SJSA1 (cell line): ENCODE measurements at places on chromosomes 12 and 14.
A peak's percentile ranks its signal among the peaks of the same experiment; 100 is the strongest.

DNA sequence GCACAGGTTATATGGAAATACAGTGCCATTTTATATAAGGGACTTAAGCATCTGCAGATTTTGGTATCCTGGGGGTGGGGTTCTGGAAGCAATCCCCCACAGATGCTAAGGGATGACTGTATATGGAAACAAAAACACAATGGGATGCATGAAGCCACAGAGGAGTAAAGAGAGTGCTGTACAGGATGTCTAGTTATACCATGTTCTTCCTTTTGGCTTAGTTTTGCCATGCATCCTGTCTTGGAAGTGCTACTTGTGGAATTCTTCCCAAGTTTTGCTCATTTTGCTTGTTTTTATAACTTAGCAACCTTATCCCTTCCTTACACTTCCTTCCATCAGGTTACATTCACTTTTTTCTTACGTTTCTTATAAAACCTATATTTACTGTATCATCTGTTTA, 55.6 kb downstream of the TRMT5 start:
- no peak overlapping the region for H3K4me3 ChIP-seq
- DNase-seq = no peak
- no peak overlapping the region for H3K27ac ChIP-seq
- no peaks in the 10 kb centered on the region for H3K36me3 ChIP-seq

DNA sequence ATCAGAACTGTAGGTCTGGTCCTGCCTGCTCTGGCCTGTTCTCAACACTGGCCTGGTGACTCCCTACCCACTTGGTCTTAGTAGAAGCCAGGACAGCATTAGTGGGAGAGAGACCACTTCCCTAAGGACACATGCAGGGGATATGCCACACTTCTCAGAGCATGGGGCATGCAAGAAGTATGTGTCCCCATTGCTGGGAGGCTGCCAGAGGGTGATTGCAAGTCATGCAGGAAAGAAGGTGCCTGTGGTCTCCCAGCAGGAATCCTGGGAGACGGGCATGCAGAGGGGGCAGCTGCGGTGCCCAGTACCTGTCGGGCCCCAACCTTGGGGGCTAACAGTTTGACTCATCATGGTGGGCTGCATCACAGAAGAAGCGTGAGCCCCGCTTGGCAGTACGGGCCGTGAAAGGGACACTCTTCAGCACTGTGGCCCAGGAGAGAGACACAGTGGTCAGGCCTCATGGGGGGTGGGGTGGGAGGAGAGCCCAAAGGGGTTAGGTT, 23.0 kb downstream of the PRPF40B start:
- H3K4me3 ChIP-seq = no peak overlapping the region
- no peaks in the 10 kb centered on the region for H3K27me3 ChIP-seq
- no peak for DNase-seq
- peaks cover 22% of the 10 kb centered on the region for H3K4me1 ChIP-seq
- H3K36me3 ChIP-seq = peaks cover 74% of the 10 kb centered on the region

GRCh38 chr12:47145188-47145587, 65.4 kb upstream of the AMIGO2 start:
- no peak overlapping the region for H3K4me3 ChIP-seq
- H3K27ac ChIP-seq = no peak overlapping the region
- H3K4me1 ChIP-seq = no peaks in the 10 kb centered on the region
- no peaks in the 10 kb centered on the region for H3K36me3 ChIP-seq
- H3K27me3 ChIP-seq = no peaks in the 10 kb centered on the region
- no peak for DNase-seq

DNA sequence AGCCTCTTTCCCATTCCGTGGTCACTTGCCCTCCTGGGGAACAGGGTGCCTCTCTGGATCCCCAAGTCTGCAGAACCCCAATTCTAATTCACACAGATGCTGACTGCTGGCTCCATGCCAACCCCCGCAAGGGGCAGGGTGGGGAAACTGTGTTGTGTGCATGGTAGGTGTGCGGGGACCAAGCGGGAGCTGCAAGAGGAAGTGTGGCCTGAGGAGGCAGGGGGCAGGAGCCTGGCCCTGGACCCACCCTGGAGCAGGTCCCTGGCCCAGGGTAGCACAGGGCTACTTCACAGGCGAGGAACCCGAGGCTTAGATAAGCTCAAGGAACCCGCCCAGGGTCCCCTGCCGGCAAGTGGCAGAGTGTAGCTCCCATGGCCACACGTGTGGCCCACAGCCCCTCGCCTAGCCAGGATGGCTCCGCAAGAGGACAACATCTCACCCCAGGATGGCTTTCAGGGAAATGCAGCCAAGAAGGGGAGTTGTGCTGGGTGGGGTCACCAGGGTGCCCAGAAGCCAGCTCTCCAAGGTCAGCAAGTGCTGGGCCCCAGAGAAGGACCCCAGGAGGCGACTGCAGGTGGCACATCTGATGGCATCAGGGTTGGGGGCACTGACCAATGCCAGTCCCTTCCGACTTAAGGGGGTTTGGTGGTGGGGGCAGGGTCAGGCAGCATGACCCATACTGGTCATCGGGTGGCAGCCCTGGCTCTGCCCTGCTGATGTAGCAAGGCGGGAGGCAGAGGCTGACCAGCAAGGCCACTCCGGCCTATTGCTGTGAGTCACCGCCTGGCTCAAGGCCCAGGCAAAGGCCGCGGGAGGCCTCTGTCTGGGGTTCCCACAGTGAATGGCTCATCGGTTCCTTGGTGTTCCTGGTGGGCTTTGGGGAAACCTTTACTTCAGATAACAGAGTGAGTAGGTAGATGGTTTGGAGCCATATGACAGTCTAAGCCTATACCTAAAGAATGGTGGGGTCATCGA, 37.3 kb upstream of the EML1 start:
- DNase-seq = peak; percentile 93
- peaks cover 8% of the 10 kb centered on the region; the same call in 1 of the 2 replicates for H3K36me3 ChIP-seq
- H3K4me3 ChIP-seq = no peak overlapping the region
- peaks cover 86% of the 10 kb centered on the region for H3K4me1 ChIP-seq

DNA sequence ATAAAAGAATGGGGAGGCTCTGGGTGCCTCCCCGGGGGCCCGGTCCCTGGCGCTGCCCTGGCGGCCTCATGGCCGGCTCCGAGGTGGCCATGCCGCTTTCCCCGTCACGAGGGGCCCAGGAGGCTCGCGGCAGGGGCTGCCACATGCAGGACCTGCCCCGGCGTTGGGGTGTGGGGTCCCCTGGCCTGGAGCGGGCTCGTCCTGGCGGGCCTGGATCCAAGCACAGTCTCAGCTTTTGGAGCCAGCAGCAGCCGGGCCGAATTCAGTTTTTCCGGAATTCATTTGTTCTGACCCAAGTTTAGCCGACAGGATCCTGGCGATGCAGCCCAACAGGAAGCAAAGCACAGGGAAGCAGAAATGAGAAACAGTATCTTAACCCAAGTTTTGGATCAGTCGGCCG, 26.4 kb upstream of the AEBP2 start:
- H3K36me3 ChIP-seq = no peaks in the 10 kb centered on the region
- H3K27me3 ChIP-seq = no peaks in the 10 kb centered on the region
- DNase-seq = no peak
- H3K4me1 ChIP-seq = no peaks in the 10 kb centered on the region

DNA sequence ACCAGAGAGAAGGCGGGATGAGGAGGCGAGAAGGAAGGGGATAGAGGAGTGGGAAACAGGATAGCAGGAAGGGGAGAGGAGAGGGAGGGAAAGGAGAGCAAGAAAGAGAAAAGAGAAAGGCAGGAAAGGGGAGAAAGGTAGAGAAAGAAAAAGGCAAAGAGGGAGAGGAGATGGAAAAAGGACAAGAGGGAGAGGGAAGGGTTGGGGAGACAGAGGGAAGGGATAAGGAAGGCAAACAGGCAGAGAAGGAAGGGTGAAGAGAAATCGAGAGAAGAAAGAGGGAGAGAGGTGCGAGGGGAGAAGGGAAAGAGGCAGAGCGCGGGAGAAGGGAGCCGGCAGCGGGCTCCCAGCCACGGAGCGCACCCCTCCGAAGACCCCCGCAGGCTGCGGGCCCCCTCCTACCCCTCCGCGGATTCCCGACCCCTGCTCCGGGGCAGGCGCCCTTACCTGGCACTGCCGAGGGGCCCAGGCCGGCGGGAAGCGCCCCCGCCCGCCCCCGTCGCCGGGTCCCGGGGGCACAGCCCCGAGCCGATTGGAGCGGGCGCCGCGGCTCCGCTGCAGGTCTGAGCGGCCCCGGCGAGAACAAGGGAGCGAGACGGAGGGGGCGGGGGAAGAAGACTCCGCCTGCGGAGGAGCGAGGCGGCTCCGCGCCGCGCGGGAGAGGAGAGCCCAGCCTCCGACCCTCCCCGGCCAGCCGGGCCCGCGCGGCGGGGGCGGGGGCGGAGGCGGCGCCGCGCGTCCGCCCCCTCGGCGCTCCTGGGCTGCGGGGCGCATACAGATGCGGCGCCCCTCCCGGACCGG, at the start of gene CDH24:
Gene CDH24, minus strand, starts transcription at position 565 of the 801 bp plus-strand sequence. CDS start 1,787 bp downstream, outside the sequence.
- peak within 1 kb of the TSS; percentile 61 for H3K4me3 ChIP-seq
- H3K27ac ChIP-seq = peak within 1 kb of the TSS; percentile 26; the same call in 1 of the 2 replicates
- peak; percentile 65 for DNase-seq
- no peaks in the 10 kb centered on the region for H3K27me3 ChIP-seq

- H3K36me3 ChIP-seq = no peaks in the 10 kb centered on the region
- no peak overlapping the region for H3K4me3 ChIP-seq
- DNase-seq = no peak
- H3K4me1 ChIP-seq = no peaks in the 10 kb centered on the region
Observed at GRCh38 chr12:11951209-11951608, 119.5 kb upstream of the BCL2L14 start.

DNA sequence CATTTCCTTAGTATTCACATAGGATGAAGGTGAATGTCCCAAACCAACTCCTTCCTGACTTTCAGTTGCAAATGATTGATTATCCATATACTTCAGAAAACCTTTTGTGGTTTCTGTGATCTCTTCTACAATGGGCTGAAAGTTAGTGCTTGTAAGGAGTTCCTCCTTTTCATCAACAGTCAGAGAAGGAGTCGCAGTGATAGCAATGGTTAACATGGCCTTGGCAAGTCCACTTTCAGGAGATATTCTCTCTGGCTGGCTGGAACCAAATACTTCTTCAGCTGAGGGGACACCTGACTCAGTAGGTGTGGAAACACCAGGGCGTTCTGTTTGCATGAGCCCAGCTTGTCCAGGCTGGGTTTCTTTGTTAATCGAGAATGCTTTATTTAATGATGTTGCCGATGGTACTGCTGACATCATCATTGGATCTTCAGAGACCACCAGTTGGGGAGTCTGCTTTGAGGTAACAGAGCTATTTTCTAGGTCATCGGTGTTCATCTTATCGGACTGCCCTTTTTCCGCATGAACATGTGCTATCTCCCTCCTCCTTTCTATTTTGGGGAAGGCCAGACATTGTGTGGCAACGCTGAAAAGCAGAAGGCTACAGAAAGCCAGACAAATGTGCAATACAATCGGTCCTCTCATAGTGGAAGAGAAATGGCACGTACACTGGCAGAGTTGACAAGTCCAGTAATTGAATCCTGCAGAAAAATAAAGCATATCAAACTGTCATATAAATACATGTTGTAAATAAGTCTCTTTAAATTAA, 13.1 kb downstream of the ARMH4 start:
- no peaks in the 10 kb centered on the region for H3K36me3 ChIP-seq
- no peaks in the 10 kb centered on the region; the same call in 1 of the 2 replicates for H3K4me1 ChIP-seq
- no peak overlapping the region for H3K4me3 ChIP-seq
- no peaks in the 10 kb centered on the region; the same call in none of the 2 replicates for H3K27me3 ChIP-seq

GRCh38 chr12:95989504-95990123, 6.5 kb downstream of the HAL start:
- H3K27ac ChIP-seq = no peak overlapping the region
- peaks cover 7% of the 10 kb centered on the region for H3K4me1 ChIP-seq
- H3K4me3 ChIP-seq = no peak overlapping the region
- H3K27me3 ChIP-seq = peaks cover 63% of the 10 kb centered on the region

DNA sequence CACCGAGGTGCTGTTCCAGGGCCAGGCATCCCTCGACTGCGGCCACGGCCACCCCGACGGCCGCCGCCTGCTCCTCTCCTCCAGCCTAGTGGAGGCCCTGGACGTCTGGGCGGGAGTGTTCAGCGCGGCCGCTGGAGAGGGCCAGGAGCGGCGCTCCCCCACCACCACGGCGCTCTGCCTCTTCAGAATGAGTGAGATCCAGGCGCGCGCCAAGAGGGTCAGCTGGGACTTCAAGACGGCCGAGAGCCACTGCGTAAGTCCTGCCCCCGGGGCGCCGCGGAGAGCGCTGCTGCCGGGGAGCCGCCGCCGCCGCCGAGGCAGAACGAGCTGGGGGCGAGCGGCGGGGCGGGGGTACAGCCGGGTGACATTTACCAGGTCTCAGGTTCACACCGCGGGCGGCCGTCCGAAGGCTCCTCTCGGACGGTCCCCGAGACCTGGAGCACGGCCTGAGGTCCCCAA, 1.4 kb downstream of the PLXNC1 start:
- H3K27me3 ChIP-seq = peaks cover 79% of the 10 kb centered on the region
- peaks cover 12% of the 10 kb centered on the region for H3K4me1 ChIP-seq
- no peak for DNase-seq
- no peaks in the 10 kb centered on the region for H3K36me3 ChIP-seq
- H3K4me3 ChIP-seq = no peak overlapping the region

- no peaks in the 10 kb centered on the region for H3K36me3 ChIP-seq
- no peak overlapping the region for H3K4me3 ChIP-seq
- no peak overlapping the region for H3K27ac ChIP-seq
- no peaks in the 10 kb centered on the region for H3K27me3 ChIP-seq
- H3K4me1 ChIP-seq = 0 out of 2 replicates have a peak, but pooled peaks cover 3% of the 10 kb centered on the region
- no peak for DNase-seq
Observed at GRCh38 chr12:105574056-105574715, 243.7 kb downstream of the C12orf75 start.

DNA sequence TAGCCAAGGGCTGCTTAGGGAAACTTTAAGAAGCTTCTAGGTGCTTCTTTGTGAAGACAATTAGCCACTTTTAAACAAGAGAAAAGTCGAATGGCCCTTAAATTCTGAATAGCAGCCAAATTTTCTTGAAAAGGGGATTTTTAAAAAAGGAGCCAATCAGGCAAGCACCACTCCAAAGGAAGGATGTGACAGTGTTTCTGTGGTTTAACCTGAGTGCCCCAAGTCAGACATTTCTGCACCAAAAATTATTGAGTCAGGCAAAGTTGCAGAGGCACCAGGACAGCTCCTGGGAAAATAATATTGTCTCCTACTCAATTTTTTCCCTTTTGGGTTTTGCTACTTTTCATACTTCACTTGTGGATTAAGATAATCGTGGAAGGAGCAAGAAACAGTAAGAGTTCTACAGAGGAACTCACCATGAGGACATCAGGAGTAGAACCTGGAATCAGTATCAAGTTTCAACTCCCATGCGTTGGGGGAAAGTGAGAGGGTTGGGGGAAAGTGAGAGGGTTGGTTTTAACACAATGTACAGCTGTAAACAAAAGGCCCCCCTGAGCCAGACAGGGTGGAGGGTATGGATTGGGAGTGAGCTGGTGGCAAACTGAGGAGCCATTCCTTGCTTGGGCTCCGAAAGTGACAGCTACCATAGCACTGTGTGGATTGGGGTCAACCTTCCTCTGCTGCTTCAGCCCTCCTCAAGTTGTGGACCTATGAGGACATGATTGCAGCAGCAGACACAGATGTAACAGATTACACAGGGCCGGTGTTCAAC, 90.8 kb downstream of the SLC38A1 start:
- H3K4me3 ChIP-seq = no peak overlapping the region
- H3K4me1 ChIP-seq = no peaks in the 10 kb centered on the region
- DNase-seq = no peak

DNA sequence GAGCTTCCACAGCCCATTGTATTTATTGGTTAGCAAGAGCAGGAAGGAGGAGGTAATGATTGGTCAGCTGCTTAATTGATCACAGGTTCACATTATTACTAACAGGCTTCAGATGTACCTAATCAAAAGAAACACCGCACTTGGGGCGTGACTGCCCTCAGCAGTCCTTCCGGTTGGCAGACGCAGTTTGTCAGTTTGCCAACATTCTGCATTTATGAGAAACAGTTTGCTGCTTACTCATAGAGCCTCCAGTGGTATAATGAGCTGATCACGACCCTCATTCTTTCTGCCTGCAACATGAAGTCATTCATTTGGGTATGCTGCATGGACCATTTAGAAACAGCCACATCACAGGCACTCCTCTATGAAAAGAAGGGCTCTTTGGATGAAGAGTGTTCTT, 42.5 kb upstream of the PPM1H start:
- no peaks in the 10 kb centered on the region for H3K36me3 ChIP-seq
- H3K27ac ChIP-seq = peak overlapping the region; percentile 1
- peaks cover 11% of the 10 kb centered on the region for H3K27me3 ChIP-seq
- peaks cover 15% of the 10 kb centered on the region for H3K4me1 ChIP-seq
- DNase-seq = peak; percentile 83
- H3K4me3 ChIP-seq = no peak overlapping the region
